ENCODE measurements at places on chromosomes 4 and X.

- no peak for DNase-seq
Measured at GRCh38 chr4:156764145-156764544, 207.5 kb downstream of the PDGFC start.

DNA sequence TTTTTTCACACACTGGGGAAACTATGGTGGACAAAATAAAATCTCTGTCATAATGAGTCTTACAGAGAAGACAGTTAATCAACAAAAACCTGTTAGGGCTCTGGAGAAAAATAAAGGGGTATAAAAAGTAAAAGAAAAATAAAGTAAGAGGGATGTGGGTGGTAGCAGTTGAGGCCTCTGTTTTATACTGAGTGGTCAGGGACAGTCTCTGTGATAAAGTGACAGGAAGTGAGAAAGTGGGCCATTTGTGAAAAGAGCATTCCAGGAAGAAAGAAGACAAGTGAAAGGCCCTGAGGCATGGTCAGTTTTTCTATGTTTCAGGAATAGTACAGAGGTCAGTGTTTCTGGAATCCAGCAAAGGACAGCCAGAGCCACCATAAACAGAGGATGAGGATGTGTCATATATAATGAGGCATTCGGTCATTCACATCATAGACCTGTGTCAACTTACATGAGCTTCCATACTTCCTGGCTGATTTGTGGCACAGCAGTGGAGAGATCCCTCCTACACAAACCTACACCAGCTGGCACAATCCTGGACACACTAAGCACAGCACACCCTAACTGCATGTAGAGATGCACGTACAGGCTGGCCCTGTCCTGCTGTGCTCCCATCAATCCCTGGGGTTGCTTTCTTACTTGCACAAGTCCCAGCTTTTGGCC, 64.4 kb upstream of the NAP1L5 start:
- no peak for DNase-seq

DNA sequence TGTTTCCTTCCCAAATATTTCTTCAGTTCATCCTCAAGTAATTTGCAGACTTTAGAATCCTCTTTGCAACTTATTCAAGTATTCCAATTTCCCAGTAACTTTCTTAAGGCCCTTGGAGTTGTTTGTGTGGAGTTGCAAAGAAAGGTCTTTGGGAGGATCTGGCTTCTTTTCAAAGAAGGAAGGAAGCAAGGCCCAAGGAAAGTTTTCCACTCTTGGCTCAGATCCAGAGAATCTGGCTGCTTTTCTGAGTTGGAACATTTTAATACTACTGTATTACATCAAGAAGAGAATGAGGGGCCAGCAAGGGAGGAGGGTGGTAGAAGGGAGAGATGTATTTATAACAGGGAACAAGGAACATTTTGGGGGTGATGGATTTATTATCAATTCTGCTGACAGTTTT, 10.5 kb downstream of the CDX4 start:
- no peak for DNase-seq

- DNase-seq = no peak
Measured at GRCh38 chr4:116705466-116705865, 379.9 kb downstream of the TRAM1L1 start.

GRCh38 chr4:187666697-187667494, 328.7 kb upstream of the ZFP42 start:
- no peak for DNase-seq

DNA sequence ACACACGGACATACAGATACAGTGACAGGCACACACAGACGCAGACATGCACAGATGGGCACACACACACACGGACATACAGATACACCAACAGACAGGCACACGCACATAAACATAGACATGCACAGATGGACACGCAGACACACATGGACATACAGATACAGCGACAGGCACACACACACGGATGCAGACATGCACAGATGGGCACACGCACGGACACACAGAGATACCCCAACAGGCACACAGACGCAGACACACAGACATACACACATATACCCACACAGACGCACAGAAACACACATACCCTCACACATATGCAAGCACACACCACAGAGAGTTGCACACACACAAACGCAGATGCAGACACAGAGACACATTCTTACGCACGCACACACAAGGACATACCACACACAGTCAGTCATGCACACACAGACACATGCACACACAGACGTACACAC, 24.4 kb upstream of the SLC25A6 start:
- DNase-seq = no peak

Measured in A549 (cell line).